ENCODE measurements at places on chromosomes 7 and 10.

GRCh38 chr10:11245095-11245479 lies 227.4 kb downstream of the CELF2 start:
- no peak for DNase-seq

DNA sequence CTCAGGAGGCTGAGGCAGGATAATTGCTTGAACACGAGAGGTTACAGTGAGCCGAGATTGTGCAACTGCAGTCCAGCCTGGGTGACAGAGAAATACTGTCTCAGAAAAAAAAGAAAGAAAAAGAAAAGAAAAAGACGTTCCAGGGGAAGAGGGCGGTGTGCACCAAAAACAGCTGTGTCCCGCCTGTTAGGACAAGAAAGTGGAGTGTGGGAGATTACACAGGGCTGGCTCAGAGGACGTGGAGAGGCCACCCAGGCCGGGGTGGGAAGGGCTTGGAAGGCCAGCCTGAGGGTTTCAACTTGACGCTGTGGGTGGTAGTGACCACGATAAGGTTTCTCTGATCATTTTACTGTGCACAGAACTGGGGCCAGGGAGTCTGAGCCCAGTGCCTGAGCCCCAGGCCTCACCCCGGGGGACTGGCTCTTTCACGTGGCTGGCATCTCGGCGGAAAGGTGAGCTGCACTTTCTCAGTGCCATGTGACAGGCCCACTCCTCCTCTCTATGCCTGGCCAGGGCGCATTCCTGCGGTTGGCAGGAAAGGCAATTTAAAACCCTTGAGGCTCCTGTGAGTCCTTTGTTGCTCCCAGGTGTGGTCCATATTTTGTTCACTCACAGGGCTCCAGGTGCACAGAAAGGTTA lies 13.9 kb downstream of the RHBDD2 start:
- no peak for DNase-seq

DNA sequence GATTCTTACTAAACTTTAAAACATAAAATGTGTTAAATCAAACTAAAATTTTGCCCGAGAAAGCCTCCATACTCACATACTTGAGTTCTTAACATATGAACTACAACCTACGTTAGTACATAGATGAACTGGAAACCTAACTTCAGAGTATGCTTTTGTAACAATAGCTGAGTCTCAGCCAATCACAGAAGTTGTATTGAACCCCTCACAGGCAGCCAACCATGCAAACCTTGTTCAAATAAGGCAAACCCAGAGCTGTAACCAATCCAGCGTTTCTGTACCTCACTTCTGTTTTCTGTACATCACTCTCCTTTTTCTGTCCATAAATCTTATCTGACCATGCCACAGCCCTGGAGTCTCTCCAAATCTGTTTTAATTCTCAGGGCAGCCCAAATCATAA lies 157.3 kb upstream of the COL1A2 start:
- DNase-seq = no peak

- no peak for DNase-seq
Measured at GRCh38 chr7:142917447-142917846, 16.1 kb downstream of the TRPV5 start.

- no peak for DNase-seq
Measured at GRCh38 chr7:129390314-129390713, 43.9 kb upstream of the STRIP2 start.

DNA sequence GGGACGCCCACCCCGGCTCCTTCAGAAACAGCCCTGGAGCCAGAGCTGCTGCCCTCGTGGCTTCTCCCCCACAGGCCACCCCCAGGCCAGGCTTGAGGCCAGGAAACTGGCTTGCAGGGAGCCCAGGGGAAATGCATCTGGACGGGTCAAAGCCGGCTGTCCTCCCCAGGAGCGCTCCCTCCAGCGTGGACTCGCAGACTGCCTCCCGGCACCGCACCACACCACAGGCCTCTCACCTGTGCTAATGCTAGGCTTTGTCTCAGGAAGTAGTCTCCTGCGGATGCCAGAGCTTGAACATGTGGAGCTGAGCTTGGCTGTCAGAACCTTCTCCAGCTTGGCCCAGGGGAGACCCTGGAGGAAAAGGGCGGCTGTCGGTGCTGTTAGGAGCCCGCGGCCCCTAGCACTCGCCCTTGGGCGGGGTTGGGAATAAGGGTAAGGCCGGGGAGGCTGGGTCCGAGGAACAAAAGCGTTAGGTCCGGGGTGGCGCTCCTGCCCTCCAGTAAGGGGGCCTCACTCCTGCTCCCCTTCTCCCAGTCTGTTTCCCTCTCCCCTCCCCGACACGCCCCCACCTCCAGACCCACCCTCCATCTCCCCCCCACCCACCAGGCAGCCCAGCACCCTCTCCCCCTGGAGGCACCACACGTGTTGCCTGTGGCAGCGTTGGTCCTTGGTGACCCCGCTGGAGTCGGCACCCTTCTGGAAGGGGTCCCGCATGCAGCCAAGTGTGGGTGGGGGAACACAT lies 21.6 kb upstream of the DRGX start:
- DNase-seq = no peak
